Esophagus squamous epithelium (tissue), 5 donors: ENCODE measurements at places on chromosomes 2 and 18.

DNA sequence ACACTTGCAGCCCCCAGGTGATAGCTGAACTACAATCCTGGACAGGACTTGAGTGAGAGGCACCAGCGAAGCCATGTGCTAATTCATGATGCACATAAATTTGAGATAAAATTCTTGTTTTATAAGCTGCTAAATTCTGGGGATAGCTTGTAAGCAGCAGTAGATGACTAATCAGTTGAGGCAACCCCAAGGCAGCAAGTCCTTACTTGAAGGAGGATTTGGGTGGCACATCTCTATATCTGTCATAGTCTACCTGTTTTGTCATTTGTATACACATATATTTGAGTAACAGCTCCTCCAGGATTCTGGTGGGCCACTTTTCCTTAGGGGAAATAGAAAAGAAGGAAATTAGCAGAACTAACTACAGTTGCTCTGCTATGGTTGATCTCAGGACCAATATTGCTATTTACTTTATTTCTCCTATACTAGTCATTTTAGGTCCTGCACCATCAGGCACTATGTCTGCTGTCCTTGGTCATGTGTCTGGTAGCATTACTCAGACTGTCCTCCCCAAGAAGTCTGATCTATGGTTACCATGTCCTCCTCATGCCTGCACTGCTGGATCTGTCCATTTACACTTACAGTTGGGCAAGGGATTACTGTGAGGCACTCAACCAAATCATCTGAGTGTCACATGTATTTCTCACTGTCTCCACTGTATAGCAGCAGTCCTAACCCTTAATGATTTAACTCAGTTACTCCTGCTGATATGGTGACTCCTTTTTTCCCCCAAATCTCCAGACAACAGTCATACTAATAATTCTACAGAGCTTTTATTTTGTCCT, 436.0 kb upstream of the CWC22 start:
- DNase-seq, result no peak

DNA sequence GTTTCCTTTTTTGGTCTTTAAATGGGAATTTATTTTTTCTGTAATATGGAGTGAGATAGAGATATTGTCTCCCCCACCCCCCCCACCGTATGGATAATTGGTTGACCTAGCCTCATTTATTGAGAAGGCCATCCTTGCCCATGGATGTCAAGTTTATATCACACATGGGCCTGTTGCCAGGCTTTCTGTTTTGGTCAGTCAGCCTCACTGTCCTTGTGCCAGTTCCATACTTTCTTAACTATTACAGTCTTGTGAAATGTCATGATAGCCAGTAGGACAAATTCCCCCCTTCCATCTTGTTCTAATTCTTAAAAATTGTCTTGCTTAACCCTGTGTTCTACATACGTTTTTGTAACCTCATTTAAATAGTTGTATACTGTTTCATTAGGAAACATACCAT, 12.5 kb downstream of the BABAM2 start:
- DNase-seq, result no peak

DNA sequence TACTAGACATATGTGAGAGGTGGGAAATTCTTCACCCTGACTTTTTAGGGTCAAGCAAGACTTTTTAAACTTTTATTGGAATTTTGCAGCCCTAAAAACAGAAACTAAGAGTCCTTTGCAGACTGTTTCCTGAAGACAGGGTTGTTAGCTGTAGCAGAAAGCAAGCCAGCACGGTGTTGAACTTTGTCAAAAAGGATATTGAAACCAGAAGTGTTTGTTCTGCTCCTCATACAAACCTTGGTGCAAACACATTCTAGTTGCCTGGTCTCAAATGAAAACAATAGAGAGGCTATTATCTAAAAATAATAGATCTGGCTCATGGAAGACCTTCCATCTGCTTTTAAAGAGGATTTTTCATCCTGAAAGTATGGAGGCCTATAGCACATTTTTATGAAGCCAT, 65.8 kb upstream of the IGFBP5 start:
- no peak for DNase-seq

- no peak for DNase-seq
These were observed 76.9 kb downstream of the ACTR3 start for GRCh38 chr2:113966832-113967231.
